T47D (cell line): ENCODE measurements at places on chromosomes 2 and 18.

GRCh38 chr2:96920801-96921560 is 51.1 kb upstream of the SEMA4C start:
- no peak for DNase-seq

DNA sequence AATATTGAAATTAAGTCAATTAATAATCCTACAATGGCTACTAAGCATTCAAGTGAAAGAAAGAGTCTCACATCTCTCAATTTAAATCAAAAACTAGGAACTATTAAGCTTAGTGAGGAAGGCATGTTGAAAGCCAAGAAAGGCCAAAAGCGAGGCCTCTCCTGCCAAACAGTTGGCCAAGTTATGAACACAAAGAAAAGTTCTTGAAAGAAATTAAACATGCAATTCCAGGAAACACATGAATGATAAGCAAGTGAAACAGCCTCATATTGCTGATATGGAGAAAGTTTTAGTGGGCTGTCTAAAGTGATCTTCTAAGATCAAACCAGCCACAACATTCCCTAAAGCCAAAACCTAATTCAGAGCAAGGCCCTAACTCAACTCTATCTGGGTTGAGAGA is 11.8 kb downstream of the RDH14 start:
- no peak for DNase-seq

DNA sequence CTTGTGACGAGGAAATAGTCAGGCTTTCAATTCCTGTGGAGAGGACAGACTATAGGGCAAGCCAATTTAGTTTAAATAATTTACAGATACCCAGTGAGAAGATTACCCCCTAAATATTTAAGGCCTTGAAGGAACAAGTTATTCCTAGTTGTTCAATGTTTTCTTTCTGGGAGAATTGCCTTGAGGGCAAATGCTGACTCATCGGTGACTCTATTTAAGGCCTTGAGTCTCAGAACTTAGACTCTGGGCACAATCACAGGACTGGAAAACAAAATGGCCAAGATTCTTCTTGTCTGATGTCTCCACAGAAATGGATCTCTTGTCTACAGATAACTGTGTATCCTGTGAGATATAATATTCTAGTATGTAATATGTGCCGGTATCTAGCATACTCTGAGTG is 467.1 kb downstream of the SUCLG1 start:
- no peak for DNase-seq

DNA sequence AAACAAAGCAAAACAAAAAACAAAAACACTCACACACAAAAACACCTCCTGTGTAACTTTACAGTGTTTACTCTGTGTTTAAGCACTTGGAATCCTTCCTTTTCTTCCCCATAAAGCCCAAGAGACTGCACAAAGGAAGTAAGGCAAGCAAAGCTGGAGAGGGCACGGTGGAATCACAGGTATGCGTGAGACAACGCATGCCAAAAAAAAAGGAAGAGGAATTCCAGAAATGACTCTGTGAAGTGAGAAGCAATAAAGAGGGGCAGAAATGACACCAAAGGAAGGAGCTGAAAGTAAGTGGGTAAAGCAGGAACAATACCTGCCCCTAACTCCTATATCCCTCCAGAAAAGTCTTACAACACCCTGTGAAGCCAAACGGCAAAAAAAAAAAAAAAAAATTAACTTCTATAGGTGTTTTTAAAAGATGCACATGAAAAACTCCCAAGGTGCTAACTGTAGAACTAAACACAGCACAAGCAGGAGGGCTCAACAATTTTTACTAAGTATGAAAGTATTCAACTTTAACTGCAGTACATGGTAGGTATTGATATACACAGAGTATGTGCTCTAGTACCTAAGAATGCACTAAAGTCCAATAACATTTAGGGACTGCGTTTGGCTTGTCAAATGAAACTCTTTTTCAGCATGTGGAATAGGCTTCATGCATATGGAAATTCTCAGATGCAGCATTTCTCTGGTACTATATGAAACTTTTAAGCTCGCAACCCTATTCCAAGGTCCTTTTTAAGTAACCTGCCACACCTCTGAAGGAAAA is 9.1 kb downstream of the RND3 start:
- no peak for DNase-seq

DNA sequence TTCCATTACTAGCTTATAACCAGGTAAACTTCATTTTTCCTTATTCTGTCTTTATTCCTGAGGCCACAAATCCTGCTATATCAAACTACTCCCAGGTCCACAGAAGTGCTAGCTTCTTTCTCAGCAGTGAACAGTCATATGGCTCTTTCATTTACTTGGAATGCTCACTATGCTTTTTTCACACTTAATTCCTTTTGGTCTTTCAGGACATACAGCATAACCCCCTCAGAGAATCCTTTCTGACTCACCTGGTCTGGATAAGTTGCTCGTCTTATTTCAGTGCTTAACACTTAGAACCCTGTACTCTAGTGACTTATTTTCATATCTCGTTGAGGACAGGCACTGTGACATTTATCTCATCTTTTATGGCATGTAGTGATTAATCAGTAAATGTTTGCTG is 325.0 kb upstream of the UBE2E3 start:
- no peak for DNase-seq

DNA sequence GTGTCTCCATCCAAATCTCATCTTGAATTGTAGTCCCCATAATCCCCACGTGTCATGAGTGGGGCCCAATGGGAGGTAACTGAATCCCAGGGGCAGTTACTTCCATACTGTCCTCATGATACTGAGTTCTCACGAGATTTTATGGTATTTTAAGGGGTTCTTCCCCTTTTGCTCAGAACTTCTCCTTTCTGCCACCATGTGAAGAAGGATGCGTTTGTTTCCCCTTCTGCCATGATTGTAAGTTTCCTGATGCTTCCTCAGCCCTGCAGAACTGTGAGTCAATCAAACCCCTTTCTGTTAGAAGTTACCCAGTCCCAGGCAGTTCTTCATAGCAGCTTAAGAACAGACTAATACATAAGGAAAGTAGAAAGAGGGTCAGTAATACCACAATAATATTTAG is 480.4 kb downstream of the KCNJ3 start:
- DNase-seq = no peak

DNA sequence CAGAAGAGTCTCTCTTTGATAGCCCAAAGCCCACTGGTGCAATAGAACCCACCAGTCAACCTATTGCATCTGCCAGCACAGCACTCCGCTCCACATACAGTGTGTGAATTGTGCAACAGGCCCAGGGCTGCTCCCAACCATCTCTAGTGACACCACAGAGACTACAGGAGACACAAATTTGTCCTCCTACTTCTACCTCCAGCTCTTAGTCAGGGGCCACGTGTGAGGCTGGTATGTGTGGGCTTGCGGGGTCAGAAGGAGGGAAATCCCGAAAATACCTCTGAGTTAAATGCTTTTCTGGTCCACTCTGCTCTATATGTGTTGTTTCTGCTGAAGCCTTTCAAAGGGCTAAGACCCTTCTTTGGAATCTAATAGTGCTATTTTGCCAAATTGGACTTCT is 18.0 kb downstream of the DGUOK start:
- no peak for DNase-seq
